NCI-H1417 (cell line): ENCODE measurements at places on chromosomes 3 and 15.

DNA sequence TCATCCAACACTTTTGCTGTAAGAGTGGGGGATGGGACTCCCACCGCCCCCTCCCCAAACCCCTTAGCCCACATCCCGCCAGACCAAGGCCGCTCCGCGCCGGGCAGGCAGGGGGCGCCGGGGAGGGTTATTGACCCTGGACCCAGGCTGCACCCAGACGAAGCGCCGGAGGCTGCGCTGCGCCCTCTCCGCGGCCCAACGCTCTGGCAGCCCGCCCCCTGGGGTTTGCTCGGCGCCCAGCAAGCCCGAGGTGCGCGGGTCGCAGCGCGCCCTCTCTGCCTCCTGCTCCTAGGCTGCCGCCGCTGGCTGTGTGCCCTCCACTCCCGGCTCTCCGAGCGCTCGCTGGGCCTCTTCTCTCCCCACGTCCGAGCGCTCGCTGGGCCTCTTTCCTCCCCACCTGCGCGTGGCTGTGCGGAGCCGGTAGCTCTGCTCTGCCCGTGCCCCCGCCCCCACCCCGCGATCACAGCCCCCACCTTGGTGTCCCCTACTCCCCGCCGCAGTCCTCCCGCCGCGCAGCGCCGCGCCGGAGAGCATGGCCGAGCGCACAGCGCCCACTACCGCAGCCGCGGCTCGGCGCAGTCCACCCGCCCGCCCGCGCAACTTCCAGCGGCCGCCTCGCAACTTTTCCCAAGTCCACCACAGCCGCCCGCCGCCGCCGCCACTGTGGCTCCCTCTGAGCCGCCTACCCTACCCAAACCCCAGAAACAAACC is 1.2 kb downstream of the MECOM start:
- peak; percentile 39 for DNase-seq

DNA sequence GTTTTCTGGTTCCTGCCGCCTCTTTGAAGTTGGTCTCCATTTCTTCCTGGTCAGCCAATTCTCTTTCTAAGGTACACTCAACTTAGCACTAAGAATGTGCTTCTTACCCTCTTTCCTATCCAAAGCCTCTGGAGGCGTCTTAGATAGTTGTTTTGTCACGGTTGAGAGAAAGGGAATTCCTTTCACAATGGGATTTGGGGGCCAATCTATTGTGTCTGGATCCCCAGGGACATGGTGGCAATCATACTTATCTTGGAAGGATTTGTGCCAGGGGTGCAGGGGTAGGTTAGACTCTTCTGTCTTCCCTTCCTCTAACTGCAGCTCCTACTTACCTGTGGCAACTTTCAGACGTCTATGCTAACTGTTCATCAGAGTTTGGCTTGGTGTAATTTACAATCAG is 287.1 kb downstream of the SOX2 start:
- no peak for DNase-seq

DNA sequence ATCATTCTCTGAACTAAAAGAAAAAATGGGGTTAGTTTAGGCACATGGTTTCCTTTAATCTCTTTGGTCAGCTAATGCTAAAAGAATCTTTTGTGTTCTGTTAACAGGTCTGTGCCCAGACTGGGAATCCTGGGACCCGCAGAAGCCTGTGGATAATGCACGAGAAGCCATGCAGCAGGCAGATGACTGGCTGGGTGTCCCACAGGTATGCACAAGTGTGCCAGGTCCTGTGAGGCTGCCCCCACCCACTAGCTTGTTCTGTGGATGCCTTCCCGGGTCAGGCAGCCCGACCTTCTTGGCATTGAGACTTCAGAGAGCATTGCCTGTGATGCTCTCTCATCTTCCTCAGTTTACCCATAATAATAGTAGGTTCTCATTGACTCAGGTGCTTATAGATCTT is 70.4 kb downstream of the FLNB start:
- no peak for DNase-seq

DNA sequence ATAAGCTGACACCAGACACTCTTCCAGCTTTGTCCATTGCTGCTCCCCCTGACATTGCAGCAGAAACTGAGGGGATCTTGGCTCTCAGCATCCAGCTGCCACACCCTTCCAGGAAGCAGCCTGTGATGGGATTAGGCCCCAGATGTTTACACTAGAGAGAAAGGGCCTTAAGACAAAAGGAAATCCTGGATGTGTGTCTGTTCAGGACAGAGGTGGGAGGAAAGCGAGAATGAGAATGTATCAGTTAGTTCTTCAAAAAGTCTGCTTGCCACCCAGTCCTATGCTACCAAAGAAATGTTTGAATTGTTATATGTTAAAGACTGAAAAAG is 58.8 kb downstream of the HES1 start:
- DNase-seq = no peak

GRCh38 chr15:42073418-42073817 is 20.9 kb downstream of the PLA2G4D start:
- no peak for DNase-seq
